ENCODE measurements at places on chromosomes 2 and 18. TPM values are rescaled to one million over a fixed set of nuclear protein-coding genes. Genes with fewer than 3 reads are reported as not detected.

DNA sequence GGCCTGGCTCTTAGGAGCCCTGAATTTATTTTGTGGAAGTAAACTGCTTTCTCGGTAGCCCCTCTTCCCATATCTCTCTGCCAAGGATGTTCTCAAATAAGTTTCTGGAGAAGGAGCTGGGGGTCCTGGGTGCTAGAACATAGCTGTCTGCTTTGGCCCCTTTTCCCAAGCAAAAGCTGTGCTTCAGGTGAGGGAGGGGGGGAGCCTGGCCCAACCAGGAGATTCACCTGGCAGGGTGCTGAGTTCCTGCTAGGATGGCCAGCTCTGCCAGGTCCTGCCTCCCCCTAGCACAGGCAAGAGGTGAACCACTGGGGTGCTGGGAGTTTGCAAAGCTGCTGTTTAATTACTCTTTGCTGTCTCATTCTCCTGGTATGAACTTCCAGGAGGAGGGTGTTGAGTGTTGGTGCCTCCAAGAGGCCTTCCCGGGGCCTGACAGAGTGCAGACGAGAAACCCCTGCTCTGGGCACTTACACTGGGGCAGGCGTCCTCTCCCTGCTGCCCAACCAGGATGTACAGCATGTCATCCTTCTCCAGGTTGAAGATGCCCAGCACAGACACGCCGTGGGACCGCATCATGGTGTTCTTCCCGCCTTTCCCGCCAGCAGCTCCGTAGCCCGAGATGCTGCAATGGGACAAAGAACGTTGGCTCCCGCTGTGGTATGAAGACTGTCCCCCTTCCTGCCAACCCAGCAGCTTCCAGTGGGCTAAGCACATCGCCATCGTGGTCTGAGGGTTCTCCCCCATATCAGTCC is 124.2 kb downstream of the CLIP4 start:
- no peak for DNase-seq

- no peak for DNase-seq
These were observed 393.1 kb upstream of the KLHL29 start for GRCh38 chr2:22991844-22992243.

DNA sequence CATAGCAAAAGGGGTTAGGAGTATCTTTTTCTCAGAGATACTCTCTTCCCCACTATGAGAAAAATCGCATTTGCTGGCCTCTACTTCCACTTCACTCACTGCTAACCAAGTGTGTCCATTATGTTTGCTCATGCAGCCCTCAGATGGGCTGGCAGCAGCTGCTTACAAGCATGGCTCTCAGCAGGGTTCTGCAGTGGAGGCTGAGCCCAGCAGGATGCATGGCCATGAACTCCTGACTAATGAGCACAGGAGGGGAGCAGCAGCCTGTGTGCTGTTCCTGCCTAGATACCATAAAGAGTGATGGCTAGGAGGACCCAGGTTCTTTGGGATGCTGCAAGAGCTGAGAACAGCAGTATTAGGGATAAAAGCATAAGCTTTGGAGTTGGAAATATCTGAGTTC is 316.9 kb upstream of the THSD7B start:
- no peak for DNase-seq

GRCh38 chr2:131077182-131077846 is 15.9 kb downstream of the FAM168B start:
- DNase-seq, result no peak

DNA sequence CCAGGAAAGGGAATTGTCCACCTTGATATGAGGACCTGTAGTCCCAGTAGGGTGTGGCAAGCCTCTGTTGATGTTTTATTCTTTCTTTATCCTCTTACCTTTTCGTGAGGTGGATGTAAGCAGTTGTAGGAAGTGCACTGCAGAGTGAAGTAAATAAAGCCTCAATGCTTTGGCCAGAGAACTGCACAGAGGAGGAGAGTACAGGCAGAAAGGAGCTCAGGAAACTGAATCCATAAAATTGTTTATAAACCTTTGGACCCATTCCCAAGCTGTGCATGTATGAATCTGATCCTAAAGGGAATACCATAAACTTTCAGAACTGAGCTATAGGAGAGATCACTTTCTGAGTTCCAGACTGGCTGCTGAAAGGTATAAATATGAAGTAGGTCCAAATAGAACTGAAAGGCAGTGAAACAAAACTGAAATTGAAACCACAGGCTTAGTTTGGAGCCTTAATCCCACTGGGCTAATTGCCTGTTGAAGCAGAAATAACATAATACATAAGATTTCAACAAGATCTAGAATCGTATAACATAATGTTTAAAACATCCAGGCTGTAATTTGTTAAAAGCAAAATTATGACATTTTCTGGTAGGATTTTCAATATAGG is 17.9 kb upstream of the SLC9A4 start:
- no peak for DNase-seq

- DNase-seq, result no peak
These were observed 169.1 kb upstream of the THUMPD2 start for GRCh38 chr2:39948016-39948719.

DNA sequence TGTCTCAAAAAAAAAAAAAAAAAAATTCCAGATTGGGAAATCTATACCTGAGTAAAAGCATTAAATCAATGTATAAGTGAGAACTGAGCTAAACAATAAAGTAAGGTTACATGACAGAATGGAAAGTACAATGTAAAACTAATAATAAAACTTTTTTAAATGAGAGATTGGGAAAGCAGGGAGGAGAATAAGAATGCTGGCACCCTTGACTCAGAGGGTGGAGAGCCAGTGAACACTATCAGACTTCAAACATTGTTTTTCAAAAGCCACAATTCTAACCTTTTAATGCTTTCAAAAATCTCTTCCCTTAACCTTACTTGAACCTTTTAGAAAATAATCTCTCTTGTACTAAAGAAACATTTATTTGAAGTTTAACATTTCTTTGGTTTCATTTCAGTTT is 63.5 kb downstream of the TBC1D8 start:
- no peak for DNase-seq

GRCh38 chr2:12009323-12009905 is 263.0 kb downstream of the LPIN1 start:
- no peak for DNase-seq

DNA sequence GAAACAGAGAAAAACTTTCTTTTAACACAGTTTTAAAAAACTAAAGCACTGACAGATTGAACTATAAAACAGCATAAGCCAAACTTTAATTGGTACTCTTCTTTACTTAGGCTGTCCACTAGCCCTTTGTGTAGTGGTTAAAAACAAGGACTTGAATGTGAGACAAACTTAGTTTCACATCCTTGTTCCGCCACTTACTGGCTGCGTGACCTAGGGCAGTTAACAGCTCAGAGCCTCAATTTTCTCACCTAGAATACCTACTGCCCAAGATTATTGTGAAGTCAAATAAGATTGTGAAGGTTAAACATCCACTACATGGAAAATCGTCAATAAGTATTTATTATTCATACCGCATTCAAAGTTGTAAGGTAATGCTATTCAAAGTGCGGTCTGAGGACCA is 2.0 kb downstream of the WDR35 start:
- no peak for DNase-seq

DNA sequence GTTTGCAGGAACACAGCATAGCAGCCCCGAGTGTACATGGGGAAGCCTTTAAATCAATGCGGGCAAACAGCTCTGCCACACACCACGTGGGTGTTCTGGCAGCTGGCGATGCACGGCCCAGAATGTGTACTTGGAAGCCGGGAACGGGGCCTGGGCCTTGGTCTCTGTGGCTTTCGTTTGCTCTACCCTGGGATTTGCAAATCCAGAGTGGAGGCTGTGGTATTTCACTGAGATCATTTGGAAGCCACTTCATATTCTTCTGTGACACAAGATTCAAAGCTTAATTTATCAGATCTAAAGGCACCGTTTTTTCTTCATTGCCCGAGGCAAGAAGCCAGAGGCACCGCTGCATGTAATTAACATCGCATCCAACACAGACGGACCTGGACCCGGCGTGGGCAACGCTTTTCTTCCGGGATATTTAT is 246.3 kb upstream of the MYT1L start:
- DNase-seq, result no peak

DNA sequence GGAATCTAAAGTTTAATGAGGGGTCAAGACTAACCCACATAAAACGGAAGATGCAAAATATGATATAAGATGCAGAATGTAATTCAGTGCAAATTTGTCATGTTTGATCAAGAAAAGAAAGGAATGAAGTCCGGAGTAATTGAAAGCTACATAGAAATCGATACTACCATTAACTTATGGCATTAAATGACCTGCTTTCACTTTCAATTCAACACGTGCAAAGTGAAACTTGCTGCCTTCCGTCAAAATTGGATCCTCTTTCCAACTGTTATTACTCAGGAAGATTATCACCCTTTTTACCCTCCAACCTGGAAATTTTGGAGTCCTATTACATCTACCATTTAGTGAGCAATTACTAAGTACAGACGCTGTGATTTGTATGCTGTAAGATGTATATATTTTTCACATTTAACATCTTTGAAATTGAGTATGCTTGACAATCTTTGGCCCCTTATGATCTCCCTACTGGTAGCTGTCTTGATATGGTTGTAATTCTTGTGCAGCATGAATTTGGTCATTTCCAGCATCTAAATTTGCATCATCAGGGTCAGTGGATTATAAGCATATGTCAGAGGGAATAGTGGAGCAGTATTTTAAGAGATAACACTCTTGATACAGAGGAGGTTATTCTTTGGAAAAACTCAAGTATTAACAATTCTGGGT is 18.6 kb downstream of the UNC80 start:
- DNase-seq, result no peak

GRCh38 chr2:86226636-86227520 is 27.6 kb downstream of the MRPL35 start:
- no peak for DNase-seq

DNA sequence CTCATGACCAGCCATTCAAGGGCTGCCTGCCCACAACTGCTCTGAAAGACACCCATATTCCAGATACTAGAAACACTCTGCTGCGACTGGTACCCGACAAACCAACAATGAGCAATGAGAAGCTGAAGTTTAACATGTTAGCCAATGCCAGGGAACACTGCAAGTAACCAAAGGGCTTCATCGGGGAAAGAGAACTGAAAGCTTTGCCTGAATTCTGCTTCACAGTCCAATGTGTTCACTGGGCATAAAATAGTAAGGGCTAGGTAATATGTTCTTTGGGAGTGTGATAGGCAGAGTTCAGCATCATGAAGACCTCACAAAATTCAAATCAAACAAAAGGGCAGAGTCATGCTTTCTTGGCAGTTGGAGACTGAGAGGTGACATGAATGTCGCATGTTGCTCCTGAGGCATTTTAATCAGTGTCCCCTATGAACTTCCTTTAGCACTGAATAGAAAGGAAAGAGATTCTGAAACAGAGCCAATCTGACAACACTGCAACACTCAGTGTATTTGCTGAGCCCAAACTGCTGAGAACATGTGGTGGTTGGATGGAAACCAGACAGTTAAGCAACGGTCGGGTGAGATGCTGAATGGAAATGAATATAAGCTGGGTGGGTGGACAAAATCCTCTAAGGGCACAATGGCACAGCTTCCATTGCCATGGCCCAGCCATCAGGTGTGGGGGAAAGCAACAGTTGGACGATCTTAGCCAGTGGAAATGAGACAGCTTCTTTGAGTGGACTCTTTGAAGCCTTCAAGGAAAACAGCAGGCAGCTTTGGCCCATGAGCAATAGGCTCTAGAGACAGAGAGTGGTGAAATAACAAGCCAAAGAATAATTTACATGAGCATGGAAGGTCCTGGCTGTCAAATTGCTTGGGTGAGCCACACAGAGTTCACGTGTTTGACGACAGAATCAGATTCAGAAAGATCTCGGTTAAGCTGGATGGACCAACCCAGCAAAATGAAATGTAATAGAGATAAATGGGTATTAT is 277.5 kb downstream of the AFF3 start:
- DNase-seq, result no peak

DNA sequence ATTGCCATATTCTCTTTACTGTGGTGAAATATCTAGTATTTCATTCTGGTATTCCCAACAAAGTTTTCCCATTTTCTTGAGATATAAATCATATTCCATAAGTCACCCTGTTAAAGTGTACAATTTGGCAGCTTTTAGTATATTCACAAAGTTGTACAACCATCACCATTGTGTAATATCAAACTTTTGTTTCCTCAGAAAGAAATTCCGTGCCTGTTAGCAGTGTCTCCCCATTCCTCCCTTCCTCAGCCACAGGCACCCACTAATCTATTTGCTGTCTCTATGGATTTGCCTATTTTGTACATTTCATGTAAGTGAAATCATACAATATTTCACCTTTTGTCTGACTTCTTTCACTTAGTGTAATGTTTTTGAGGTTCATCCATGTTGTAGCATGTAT is 19.7 kb downstream of the NCOA1 start:
- DNase-seq, result no peak

DNA sequence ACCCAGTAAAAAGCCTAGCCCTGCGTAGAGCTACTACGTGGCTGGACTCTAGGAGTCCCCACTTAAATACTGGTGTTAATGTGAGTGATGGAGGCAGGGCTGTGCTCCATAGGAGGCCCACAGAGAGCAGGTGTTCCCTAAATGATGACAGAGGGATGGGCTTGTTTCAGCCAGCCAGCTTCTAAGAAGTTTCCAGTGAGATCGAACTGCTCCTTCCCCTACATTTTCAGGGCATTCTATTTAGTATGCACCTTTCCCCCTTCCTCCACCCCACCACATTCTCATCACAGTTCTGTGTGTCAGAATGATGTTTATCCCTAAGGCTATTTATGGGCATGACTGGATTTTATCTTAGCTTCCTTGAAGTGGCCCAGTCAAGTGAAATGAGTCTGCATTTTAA is 213.0 kb downstream of the TRIB2 start:
- DNase-seq, result no peak

DNA sequence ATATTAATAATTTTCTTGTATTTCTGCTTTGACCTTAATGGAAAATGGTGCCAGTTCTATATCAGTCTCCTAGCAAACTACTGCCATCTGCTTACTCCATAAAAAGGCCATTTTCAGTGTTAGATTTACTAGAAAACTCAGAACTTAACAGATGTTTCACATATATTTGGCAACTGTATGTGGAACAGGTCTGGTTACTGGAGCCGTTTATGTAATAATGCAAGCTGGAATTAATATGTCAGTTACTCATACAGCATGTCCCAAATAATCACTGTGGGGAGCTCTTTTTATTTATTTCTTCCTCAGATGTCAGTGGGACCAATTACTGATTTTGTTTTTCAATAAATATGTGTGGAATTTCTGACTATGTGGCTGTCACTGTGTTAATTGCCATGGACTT is 1247.6 kb downstream of the CNTNAP5 start:
- no peak for DNase-seq

GRCh38 chr18:13608791-13609532 is 117.4 kb downstream of the FAM210A start:
- DNase-seq, result peak; percentile 78

Gene FTCDNL1
- total RNA-seq, result 2.0 TPM

Gene ACTR2
- total RNA-seq, result 341 TPM

Gene SCYGR8
- not detected for total RNA-seq

Gene HTR2B
- not detected for total RNA-seq

Gene LCT
- total RNA-seq, result 0.11 TPM

Gene KIAA1328
- 5.9 TPM for total RNA-seq

Gene PSTPIP2
- total RNA-seq, result 17.8 TPM

Gene SKA1
- 32.2 TPM for total RNA-seq

Gene KHK
- 9.5 TPM for total RNA-seq

Gene MFSD2B
- 0.25 TPM for total RNA-seq

Gene TTN
- total RNA-seq, result 2.8 TPM
